Activated CD4-positive, alpha-beta T cell treated with anti-CD3 and anti-CD28 coated beads, Interleukin-2, amount 50 U/mL, for 48 hours (primary cell): ENCODE measurements at places on chromosomes 3 and 15.

DNA sequence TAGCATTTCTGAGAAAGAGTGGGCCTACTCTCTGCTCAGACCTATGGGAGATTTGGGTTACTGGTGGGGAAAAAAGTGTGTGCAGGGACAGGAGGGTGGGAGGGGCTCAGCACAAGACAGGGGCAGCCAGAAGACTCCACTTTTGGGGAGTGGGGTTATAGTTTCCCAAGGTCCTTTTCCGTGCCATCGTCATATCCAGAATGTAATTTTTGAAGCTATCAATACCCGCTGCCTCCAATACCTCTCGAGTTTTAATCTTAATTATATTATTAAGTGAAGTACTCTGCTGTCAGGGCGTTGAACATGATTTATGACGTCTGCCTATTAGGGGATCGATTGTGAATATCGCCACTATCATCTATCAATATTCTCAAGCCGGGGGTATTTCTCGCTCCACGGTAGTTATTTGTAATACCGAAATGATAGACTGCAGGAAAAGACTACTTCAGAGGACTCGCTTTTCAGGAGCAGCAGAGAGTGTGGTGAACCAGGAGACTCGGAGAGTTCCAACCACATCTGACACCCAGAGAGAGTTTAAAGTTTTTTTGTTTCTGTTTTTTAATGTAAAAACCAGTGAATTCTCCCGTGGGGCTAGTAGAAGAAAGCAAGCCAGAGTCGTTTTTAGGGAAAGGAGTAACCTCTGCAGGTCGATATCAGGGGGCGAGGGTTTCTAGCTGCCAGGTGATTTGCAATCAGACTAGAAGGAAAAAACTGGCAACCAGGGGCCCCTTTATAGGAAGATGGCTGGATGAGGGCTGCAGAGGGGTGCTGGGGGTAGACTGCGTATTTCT is 20.6 kb downstream of the NR2F2 start:
- no peak for DNase-seq

DNA sequence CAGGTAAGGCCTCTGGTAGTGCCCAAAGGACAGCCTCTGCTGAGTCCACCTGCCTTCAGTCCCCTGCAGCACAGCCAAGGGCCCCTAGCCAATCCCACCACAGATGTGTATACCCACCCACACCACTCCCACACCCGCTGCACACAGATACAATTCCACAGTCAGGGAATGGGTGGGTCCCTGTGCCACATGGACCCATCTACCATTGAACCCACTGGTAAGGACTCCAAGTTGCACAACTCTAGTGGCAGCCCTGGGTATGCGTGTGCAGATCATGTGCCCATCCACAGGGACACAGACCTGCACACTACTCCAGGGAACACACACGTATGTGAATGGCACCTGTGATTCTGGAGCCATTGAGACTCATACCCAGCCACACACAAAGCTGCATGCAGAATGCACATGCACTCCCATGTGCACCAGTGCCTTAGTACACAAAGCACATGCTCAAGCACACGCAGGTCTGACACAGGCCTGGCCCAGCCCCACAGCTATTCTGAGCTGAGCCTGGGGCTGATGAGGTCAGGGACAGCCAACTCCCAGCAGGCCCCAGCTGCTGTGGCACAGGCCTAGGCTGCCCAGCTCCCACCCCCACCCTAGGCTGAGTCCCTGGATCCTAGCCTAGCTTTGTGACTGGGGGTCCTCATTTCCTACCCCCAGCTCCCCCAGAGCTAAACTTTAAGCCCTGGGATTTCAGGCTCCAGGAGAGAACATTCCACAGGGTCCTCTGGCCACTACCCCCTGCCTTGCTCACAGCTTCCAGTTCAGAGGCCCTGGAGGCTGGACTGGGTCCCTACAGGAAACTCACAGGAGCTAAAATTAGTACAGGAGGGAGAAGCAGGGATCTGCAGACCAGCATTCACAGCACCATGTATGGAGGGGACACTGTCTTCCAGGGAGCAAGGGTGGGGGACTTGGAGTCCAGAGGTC is 2.7 kb upstream of the ALS2CL start:
- DNase-seq, result no peak

- DNase-seq, result no peak
Observed at GRCh38 chr3:32592696-32593353, 22.2 kb upstream of the DYNC1LI1 start.

GRCh38 chr15:76994496-76994895 is 430 bp upstream of the PSTPIP1 start:
- DNase-seq, result no peak

- no peak for DNase-seq
Observed at GRCh38 chr3:45001738-45002137, 24.4 kb upstream of the CLEC3B start.

GRCh38 chr15:66799242-66799641 is 97.2 kb downstream of the SMAD6 start:
- DNase-seq, result no peak

DNA sequence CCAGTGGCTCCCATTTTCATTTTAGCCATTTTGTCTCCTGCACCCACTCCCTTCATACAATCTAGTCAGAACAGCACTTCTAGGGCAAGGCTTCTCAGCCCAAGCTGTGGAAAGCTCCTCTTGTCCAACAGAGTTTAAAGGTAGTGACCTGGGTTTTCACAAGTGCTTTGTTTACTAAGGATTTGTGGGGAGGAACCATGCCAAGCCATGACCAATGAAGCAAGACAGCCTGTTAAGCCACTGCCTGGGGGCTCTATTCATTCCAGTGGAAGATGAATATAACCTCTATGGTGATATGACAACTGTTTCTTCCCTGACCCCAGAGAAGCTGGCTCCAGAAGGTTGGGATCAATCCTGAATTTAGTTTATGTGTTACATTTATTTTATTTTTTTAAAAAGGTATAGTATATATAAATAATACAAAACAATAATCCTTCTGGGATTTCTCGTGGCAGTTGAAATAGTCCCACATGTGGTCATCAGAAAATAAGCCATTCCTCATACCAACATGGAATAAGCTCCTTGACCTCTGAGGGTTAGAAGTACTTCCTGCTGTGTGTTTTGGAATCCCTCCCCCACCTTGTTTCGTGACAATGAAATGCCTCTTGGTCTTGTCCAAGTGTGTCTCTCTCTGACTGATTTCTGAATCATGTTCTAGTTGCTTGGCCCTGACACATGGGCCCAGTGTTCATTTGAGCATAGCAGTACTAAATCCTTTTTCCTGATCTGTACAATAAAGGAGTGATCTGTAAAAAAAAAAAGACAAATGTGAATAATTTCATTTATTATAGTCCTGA is 13.3 kb upstream of the THUMPD3 start:
- no peak for DNase-seq

DNA sequence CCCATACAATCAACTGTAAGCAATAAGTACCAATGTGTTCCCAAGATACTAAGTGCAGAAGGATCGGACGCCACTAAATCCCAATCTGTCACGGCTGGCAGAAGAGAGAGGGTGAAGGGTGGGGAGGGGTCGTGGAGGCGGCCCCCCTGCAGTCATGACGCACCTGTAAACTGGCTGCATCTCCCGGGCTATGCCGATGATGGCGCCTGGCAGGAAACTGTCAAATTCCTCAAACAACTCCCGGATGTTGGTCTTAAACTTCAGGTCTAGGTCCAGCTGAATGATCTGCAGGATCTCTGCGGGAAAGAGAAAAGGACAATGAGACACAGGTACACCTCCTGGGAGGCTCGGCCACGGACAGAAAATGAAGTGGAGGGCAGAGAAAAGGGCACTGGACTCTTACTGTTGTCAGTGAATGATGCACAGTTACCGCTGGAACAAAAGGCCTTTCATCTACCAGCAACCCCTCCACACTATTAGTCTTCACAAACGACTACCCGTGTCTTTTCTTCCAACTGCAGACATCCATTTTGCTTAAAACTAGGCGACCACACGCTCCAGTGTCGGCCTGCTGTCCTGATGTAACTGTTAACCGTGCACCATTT is 114.6 kb downstream of the XXYLT1 start:
- DNase-seq, result no peak

DNA sequence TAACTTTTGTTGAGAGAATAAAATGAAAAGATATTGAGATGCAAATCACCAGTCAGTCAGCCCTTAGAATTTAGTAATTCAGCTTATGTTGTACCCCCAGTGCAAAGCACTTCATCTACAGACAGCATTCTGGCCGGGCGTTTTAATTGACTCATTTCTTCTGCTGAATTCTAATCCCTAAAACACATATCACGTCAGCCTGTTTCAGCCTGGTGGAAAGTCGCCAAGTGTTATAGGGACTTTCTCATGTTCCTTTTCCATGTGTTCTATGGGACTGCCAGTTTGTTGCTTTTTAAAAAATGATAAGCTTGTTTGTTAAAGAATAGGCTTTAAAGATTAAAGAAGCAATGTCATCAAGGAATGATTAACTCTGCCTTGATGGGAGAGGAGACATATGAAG is 169.7 kb upstream of the BFSP2 start:
- DNase-seq, result no peak

GRCh38 chr3:188842639-188843038 is 329.1 kb upstream of the TPRG1 start:
- no peak for DNase-seq

GRCh38 chr3:187628169-187628568 is 42.0 kb downstream of the SST start:
- DNase-seq, result no peak

GRCh38 chr3:105610473-105610872 is 243.8 kb downstream of the ALCAM start:
- DNase-seq, result no peak

GRCh38 chr3:34066328-34066727 is 267.9 kb downstream of the PDCD6IP start:
- no peak for DNase-seq

GRCh38 chr3:88480822-88481221 is 331.1 kb downstream of the C3orf38 start:
- DNase-seq, result no peak

- no peak for DNase-seq
Observed at GRCh38 chr3:54731732-54732445, 196.0 kb downstream of the LRTM1 start.

GRCh38 chr3:40333416-40333815 is 23.9 kb downstream of the EIF1B start:
- no peak for DNase-seq

GRCh38 chr15:25810631-25811091 is 52.5 kb downstream of the ATP10A start:
- DNase-seq, result no peak

DNA sequence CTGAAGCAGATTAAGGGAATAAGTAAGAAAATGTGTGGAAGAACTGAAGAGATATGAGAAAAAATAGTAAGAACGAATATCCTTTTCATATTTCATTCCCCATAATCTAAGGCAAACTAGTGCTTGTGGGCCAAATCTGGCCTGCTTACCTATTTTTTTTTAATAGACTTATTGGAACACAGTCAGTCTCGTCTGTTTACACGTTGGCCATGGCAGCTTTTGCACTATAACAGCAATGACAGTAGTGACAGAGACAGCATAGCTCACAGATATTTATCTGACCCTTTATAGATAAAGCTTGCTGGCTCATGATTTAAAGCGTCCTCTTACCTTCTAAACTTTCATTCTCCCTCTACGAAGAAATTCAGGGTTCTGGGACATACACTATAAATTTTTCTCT is 50.0 kb upstream of the CDAN1 start:
- no peak for DNase-seq

- DNase-seq, result no peak
Observed at GRCh38 chr3:81728766-81729544, 32.5 kb downstream of the GBE1 start.

- DNase-seq, result no peak
Observed at GRCh38 chr15:40006003-40006402, 33.0 kb downstream of the SRP14 start.

- no peak for DNase-seq
Observed at GRCh38 chr3:163543662-163544061, 1534.6 kb downstream of the SI start.

GRCh38 chr3:131669600-131669999 is 166.8 kb upstream of the MRPL3 start:
- no peak for DNase-seq

DNA sequence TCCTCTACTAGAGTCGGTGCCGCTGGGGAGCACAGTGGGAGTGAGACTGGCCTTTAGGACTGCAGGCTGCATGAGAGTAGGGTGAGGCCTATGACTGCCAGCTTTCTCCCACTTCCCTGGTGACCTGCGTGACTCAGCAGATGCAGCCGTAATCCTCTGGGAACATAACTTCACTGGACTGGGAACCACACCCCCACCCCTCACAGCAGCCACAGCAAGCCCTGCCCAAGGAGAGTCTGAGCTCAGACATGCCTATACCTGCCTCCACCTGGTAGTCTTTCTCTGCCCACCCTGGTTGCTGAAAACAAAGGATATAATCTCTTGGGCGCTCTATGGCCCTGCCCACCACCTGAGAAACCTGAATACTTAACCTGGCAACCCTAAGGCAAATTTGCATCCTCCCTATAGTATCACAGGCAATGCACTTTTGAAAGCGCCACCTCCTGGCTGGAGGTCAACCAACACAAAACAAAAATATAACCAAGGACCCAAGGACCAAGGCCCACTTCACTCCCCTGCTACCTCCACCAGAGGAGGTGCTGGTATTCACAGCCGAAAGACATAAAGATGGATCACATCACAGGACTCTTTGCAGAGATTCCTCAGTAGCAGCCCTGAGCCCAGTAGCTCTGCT is 308.9 kb downstream of the CTNNB1 start:
- no peak for DNase-seq

DNA sequence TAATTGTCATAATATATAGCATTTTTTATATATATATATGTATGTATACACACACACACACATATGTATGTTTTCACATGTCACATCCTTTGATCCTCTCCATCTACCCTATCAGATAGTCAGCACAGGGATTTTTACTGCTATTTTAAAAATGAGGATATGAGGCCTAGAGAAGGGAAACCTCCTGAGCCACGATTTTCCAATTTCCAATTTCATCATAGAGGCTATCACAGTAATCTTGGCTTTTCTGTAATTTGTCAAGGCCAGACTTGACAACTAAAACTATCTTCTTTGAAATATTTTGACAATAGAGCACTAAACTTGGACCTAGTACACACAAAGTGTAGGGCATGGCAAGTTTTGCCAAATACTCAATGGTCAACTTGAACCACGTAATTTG is 42.5 kb downstream of the IL1RAP start:
- no peak for DNase-seq

DNA sequence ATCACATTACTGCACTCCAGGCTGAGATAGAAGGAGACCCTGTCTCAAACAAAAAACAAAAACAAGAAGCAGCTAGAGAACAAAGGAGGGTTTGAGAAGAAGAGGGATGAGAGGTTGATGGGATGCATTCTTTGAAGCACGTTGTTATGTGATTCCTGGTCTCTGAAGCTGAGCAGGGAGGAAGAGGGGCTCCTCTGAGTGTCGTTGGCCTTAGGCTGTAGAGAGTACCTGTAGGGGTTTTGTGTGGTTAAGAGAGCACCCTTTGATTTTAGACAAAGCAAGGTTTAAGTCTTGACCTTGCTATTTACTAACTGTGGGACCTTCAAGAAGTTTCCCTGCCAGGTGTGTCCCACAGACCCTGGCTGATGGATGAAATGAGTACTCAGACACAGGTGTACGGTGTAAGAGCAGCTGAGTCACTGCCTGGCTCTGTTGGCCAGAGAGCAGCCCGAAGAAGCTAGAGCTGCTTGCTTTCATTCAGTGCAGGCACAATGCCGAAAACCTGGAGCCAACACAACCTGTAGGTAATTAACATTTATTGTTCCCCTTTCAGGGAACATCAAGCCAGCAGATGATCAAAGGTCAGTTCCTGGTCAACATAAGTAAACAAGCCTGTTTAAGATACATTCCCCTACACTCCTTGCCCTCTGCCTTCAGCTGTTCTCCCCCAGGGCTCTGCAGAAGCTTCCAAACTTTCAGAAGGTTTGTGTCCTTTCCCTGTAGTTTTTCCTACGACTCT is 67.2 kb downstream of the LRRK1 start:
- no peak for DNase-seq

GRCh38 chr15:101446518-101447167 is 42.9 kb downstream of the PCSK6 start:
- no peak for DNase-seq
